ENCODE measurements at places on chromosomes 1 and 21.

DNA sequence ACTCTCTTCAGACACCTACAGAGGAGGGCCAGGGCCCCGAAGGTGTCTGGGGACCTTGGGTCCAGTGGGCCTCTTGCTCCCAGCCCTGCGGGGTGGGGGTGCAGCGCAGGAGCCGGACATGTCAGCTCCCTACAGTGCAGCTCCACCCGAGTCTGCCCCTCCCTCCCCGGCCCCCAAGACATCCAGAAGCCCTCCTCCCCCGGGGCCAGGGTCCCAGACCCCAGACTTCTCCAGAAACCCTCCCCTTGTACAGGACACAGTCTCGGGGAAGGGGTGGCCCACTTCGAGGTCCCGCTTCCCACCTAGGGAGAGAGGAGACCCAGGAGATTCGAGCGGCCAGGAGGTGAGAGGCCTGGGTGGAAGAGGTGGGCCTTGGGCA lies 3.7 kb downstream of the ADAMTSL4 start:
- no peak for DNase-seq

DNA sequence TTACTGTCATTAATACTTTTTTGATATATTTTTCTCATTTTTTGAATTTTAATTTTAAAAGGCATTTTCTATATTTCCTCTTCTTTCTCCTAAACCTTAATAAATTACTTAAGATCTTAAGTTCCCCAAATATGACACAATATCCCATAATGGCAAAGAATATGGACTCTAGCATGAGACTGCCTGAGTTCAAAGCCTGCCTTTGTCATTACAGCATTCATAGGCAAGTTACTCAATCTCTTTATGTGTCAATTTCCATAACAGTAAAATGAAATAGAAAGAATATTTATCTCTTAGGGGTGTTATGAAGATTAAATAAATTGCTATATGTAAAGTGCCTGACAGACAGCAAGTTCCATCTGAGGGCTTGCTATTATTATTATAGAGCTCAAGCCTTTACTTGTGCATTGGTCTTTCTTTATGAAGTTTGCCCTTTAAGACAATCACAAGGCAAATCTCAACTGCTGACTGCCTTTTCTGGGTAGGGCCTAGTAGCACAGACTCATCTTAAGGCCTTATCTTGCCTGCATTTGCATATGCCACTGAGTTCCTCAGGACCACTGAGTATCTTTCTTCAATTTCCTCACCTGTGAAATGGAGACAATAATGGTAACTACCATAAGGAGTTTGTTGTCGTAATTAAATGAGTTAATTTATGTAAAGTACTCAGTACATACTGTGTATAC lies 231.0 kb downstream of the NRIP1 start:
- DNase-seq = no peak

- no peak for DNase-seq
Measured at GRCh38 chr1:31790140-31790539, 25.7 kb downstream of the SPOCD1 start.

GRCh38 chr1:26330276-26330675 lies 12.5 kb downstream of the CD52 start:
- no peak for DNase-seq

DNA sequence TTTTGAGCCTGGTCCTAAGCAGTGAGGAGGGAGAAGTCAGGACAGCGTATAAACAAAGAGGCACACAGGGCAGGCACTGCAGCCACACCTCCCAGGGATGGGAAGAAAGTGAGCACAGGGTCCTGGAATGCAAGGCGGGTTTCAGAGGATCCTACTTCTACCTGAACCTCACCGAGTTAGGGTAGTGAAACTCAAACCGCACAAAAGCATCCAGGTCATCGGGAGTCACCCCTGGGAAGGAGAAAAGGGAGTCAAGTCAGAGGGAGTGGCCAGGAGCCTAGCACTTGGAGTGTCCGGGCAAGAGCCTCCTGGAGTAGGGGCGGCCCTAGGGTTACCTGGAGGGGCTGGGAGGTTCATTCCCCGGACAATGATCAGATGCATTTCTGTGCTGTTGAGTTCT lies 10.6 kb downstream of the CC2D1B start:
- DNase-seq = no peak

- DNase-seq = no peak
Measured at GRCh38 chr1:197842646-197843045, 59.8 kb upstream of the C1orf53 start.

- no peak for DNase-seq
Measured at GRCh38 chr21:14545906-14546480, at the start of gene SAMSN1. Gene SAMSN1, minus strand, starts transcription at chr21:14546315. Its CDS starts 54 bp downstream, at chr21:14546261.

DNA sequence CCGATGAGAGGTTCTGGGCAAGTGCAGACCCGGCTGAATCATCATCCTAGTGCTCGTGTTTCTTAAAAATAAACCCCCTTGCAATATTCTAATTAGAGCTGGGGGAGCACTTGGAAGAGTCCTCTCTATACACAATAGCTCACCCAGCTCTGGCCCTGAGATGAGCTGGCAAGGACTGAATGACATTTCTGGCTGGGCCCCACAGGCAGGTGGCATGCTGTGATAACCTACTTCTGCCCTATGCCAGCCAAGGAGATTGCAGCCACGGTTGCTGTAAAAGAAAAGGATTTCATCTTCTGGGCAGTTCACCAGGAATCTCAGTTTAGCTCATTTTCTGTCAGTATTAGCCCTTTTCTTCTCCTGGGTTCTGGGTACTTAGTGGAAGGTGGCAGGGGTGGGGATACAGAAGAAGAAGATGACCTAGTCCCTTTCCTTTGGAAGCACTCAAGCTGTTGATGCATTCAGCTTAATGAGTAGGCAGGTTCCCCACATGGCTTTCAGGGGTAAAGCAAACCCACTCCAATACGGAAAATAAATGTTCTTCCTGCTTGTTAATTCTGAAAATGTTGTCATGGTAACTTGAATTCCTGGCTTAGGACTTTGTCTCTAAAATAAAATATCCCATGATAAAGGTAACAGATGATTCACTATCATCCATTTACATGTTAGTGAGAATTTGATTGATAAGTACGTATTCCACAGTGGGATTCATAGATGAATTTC lies 32.2 kb downstream of the VASH2 start:
- DNase-seq = no peak

GRCh38 chr1:24236789-24237371 lies 49.8 kb upstream of the IFNLR1 start:
- no peak for DNase-seq

DNA sequence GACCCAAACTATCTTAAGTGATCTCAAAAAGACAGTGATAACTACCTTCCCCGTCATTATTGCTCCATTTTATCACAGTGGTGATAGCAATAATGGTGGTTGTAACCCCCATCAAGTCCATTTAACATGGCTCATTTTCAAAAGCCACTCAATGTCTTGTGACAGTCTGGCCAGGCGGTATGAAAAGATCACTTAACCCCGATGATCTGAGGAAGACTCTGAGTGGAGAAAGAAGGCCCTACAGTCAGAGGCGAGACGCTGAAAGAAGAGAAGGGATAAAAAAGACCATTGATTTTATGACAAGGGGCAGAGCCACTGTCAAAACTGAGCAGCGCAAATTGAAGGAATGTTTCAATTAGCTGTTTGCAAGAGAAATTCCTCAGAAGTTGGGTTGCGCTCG lies 417.2 kb upstream of the PBX1 start:
- no peak for DNase-seq

GRCh38 chr1:110436635-110437034 lies 14.3 kb upstream of the PROK1 start:
- DNase-seq = no peak

- DNase-seq = no peak
Measured at GRCh38 chr1:50559421-50559820, 136.2 kb upstream of the DMRTA2 start.

- no peak for DNase-seq
Measured at GRCh38 chr1:157562515-157562914, 10.2 kb upstream of the FCRL5 start.

DNA sequence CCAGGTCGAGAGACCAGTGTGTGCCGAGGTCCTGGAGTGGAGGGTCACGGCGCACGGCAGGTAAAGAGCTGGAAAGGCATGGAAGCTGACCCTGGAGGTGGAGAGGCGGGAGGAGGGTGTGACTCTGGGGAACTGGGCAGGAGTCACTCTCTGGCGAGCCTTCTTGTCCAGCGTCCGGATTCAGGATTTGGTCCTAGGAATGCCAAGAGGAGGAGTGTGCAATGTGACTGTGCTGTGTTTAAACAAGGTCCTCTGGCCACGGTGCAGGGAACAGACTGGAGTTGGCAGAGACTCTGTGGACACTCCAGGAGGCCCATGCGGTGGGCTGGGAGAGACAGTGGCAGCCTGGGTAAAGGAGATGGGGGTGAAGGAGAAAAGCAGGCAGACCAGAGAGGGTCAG lies 64.2 kb upstream of the CASZ1 start:
- no peak for DNase-seq

GRCh38 chr1:40076895-40077312 lies 20.1 kb downstream of the PPT1 start:
- no peak for DNase-seq

All from activated T-cell treated with anti-CD3 and anti-CD28 coated beads for 48 hours (primary cell).